Esophagus mucosa (tissue), 1 donor: ENCODE measurements at places on chromosomes 1 and 21. TPM values are rescaled to one million over a fixed set of nuclear protein-coding genes. Genes with fewer than 3 reads are reported as not detected.

RGS1 gene
- total RNA-seq: 1.7 TPM

ACKR1 gene
- total RNA-seq: 17.6 TPM

LYPLAL1 gene
- 26.7 TPM for total RNA-seq

CAPN8 gene
- total RNA-seq: 1.2 TPM

SHE gene
- total RNA-seq: 1.4 TPM

RSPH1 gene
- 0.24 TPM for total RNA-seq

HSPB7 gene
- 1.6 TPM for total RNA-seq

APOBEC4 gene
- not detected for total RNA-seq

CYP4B1 gene
- total RNA-seq: 13.5 TPM

RXFP4 gene
- not detected for total RNA-seq

BACE2 gene
- 39.6 TPM for total RNA-seq

FLG2 gene
- not detected for total RNA-seq

A3GALT2 gene
- not detected for total RNA-seq

SNX27 gene
- 16.4 TPM for total RNA-seq

CELSR2 gene
- 41.6 TPM for total RNA-seq

SIPA1L2 gene
- 36.9 TPM for total RNA-seq

IGSF9 gene
- 13.0 TPM for total RNA-seq
